T-cell (primary cell): ENCODE measurements at places on chromosomes 12 and 14. TPM values are rescaled to one million over a fixed set of nuclear protein-coding genes. Genes with fewer than 3 reads are reported as not detected.

DNA sequence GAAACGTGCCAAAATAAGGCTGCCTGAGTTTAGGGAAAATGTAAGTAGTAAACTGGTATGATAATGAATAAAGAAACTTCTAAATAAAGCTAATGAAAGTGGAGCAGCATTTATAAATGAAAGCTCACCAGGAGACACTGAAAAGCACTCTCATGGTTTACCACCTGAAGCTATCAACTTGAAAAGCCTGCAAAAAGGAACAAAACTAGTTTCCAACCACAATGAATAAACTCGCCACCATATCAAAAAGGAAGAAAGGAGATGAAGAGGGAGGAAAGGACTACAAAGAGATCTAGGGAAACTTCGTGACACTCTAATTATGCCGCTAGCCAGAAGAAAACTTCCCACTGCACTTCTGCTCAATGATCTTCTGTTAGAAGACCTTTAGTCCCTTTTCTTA is 66.7 kb downstream of the MED13L start:
- no peak for DNase-seq

DNA sequence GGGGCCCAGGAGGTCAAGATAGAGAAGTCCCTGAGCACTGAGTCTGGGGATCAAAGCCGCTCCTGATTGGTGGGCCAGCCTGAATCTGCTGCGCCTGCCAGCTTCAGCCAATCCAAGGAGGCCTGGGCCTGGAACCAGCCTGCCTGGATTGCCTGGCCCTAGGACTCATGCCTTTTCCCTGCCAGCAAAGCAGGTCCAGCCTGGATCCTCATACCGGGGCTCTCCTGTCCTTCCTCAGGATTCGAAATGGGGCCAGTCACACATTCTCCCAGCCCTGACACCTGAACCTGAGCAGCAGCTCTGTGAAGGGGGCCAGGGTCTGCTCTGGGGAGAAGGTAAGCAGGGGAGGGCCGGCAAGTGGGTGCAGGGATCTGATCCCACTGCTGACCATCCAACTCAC is 81.9 kb downstream of the NINJ2 start:
- no peak for DNase-seq

The TEX52 gene
- not detected for total RNA-seq

GRCh38 chr12:121120323-121120722 is 12.4 kb upstream of the P2RX7 start:
- no peak for DNase-seq

DNA sequence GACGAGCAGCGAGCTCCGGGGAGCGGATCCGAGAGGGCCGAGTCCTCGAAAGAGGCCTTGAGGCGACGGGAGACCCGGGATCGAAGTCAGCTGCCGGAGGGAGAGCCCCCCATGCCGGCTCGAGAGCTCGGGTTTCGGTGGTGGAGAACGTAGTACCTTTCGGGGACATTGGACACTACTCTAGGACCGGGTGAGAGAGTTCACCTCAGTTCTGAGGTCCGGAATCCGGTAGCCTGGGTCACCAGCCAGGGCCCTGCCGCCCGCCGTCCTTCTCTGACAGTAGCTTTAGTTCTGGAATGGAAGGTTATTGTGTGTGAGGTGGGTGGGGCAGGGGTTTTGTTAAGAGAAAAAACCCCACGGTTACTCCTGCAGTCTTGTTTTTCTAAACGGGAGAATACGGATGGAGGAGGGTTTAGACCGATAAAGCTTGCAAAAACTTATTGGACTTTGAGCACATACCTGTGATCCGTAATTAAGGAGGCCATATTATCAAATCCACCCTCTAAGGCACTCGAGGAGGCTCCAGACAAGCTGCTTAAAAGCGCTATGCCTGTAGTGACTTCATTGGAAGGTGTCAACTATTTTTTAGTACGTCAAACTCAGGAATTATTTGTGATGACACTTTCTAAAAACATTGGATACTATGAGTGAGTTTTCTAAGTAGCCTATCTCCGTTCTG is 765 bp downstream of the SCYL2 start:
- DNase-seq, result peak; percentile 6

GRCh38 chr14:100155049-100155621 is 4.3 kb downstream of the DEGS2 start:
- DNase-seq, result no peak

The BTBD6 gene
- 43.3 TPM for total RNA-seq

DNA sequence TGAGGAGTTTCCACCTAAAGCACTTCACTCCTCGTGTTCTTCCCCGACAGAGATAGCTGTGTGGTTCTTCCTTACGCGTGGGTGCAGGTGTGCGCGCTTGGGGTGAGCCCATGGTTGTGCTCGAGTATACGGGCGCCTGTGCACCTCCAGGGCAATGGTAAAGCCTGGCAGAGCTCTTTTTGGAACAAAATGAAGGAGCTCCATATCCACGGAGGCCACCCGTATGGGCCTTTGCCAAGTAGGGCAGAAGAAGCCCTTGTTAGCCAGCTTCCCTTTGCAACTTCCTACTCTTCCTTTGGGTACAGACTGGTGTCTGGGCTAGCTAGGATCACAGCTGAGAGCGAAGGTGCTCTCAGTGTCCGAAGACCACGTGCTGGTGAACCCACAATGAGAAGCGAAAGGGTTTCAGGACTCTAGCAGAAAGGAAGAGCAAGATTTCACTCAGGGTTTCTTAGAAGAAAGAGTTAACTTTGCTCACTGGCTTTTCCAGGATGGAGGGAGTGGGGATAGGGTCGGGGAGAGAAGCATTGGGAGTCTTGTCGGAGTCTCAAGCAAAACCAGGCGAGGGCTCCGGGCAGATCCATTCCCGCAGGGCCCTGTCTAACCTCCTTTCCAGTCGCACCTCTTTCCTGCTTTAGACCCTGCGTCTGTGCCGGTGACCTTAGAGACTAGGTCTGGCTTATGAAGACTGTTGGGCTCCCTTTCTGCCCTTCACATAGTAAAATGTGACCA is 960 bp upstream of the LRFN5 start:
- no peak for DNase-seq

DNA sequence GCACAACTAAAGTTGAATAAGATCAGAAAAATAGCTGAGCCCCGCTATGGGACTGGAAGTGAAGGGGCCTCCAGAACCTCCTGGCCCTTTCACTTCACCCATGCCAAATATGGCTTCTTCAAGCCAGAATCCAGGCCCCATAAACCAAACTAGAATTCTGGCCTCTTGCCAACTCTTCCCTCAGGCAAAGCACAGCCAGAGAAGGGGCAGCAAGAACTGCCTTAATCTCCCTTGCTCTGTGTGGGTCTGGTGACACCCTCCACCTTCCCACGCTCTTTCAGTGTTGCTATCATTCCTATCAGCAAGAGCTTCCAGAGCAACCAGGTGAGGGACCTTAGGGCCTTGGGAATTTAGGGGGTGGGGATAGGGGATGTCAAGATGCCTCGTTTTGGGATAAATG is 3.1 kb upstream of the PNMA1 start:
- no peak for DNase-seq

The RPL6 gene
- 1,742 TPM for total RNA-seq

DNA sequence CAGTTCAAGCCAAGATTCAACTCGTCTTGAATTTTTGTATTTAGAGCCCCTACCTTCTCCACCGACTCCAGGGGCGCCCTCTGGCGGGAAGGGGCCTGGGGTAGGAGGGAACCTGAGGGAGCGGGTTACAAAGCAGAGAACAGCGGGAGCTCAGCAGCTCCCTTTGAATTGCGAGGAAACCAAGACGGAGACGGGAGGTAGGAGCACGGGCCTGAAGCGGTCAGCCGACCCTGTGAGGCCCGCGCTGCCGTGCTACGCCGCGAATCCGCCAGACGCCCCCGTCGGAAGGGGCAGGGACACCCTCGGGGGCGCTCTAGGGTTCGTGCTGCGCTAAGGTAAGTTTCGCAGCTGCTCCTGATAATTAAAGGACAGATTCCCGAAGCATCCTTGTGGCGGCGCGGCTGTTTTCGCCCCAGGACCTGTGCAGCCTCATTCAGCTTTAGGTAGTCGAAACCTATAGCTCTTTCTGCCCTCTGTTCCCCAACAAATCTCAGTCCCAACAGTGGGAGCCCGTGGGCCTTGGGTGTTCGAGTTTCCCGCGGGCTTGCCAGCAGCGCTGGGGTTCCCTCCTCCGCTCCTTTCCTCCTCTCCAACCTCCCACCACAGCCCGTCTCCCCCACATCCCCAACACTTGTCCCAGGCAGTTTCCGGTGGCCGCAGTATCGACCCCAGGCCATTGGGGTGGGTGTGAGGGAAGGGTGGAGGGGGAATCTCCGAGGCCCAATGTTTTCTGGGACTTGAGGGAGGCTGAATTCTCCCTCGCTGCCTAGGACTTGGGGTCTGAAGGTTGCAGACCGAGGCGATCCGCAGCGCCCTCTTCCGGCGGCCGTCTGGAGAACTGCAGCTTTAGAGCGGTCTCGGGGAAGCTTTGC is 5.1 kb upstream of the NKX2-1 start:
- DNase-seq, result no peak

DNA sequence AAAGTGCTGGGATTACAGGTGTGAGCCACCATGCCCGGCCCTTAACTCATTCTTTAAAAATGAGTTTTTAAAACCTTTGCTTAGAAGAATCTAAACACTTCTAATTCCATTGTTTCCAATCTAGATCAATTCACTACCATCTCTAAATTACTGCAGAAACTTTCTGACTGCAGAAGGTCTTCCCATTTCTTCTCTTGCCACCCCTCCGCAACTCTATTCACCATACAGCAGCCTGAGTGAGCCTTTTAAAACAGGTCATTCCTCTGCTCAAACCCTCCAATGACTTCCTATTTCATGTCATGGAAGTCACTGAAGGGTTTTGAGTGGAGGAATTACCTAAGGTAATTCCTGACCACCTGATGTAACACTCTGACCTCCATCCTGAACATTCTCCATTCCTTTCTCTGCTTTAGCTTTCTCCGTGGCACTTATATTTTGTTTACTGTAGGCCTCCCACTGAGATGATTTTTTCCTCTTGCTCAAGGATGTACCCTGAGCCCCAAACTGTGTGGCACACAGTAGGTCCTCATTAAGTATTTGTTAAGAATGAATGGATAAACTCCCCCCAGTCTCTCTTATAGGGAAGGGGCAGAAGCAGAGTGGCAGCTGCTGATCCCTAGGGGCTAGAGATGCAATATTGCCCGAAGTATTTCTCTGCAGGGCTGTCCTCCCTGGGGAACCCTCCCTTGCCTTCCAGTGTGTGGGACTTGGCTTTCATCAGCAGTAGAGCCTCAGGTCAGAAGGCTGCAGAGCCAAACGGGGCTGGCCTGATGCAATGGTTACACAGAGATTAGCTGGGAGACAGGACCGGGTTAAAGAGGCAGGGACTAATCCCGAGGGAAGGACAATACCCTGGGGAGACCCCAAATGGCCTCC is 1.2 kb downstream of the DDIT3 start:
- no peak for DNase-seq

GRCh38 chr12:69688021-69688420 is 11.1 kb downstream of the BEST3 start:
- DNase-seq, result no peak

DNA sequence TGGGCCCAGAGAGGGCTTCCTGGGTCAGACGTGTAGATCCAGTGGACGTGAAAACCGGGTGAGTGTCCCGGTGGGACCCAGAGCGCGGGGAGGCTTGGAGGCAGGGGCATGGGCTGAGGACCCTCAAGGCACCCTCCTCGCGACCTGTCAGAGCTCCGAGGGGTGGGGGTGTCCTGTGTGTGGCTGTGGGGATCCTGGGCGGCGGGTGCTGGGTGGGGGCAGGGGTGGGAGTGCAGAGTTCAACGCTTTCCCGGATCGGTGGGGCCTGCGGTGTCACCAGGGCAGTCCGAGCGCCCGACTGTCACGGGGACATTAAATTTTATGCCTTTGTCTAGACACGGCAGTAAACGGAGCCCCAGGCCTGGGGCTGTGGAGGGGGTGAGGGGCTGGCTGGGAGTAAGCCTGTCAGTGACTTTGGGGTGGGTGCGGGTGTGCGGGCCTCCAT is 1.0 kb downstream of the TMEM121 start:
- no peak for DNase-seq

The KRT3 gene
- not detected for total RNA-seq

DNA sequence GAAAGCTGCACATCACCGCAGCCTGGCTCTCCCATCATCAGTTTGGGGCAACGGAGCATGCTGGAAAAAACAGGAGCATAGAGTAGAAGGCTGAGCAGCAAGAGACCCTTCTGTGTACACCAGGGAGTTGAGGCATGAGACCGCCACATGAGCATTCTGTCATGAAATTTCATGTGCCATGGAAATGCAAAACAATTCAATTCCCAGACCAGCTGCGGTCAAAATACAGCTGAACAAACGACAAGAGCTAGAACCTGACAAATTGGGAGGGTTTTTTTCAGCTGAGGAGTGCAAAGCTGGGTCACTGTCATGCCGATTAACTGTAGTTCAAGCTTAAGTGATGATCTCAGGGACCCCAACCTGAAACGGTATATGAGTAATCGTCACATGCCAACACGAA is 37.1 kb downstream of the TMEM30B start:
- DNase-seq, result no peak

The VSIG10 gene
- total RNA-seq, result 3.5 TPM

- DNase-seq, result no peak
Measured at GRCh38 chr14:24240110-24240918, 2.1 kb downstream of the TINF2 start.

DNA sequence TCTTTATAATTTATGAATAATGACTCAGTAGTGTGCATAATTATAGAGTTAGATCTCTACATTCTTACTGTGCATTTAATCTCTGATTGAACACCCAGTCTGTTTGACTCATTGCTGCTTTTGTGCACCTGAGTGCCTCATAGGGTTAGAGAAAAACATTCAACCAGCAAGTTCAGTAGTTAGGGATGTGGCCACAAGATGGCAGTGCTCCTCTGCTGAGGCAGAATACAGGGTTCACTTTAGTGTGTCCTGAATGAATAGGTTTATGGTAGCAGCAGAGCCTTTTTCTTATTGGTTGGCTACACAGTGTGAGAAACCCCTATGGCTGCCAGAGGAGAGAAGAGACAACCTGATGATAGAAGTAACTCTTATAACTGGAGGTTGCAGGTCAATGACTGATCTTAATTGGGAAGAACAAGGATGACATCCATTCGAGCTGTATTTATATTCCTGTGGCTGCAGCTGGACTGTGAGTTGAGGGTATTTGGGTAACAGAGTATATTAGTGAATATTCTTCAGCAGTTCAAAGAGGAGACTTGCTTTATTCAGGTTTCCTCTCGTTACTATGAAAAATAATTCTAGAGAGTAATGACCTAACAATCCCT is 194.9 kb upstream of the OR4E1 start:
- peak; percentile 78 for DNase-seq

DNA sequence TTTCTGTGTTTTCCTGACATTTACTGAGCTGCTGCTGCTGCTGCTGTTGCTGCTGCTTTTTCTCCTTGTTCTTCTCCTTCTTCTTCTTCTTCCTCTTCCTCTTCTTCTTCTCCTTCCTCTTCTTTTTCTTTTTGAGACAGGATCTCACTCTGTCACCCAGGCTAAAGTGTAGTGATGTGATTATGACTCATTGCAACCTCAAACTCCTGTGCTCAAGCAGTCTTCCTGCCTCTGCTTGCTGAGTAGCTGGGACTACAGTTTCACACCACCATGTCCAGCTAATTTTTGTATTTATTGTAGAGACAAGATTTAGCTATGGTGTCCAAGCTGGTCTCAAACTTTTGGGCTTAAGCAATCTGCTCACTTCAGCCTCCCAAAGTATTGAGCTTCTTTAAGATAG is 95.8 kb downstream of the TMTC3 start:
- no peak for DNase-seq

GRCh38 chr12:25187781-25188180 is 7.2 kb downstream of the DNAI7 start:
- DNase-seq, result no peak

GRCh38 chr12:107127482-107128430 is 34.4 kb upstream of the CRY1 start:
- DNase-seq, result no peak

The TMCC3 gene
- total RNA-seq, result 0.30 TPM

The ZNF385A gene
- total RNA-seq, result 1.2 TPM

- DNase-seq, result no peak
Measured at GRCh38 chr12:15854916-15855315, 27.3 kb upstream of the STRAP start.

- DNase-seq, result no peak
Measured at GRCh38 chr12:59650588-59651228, 54.9 kb downstream of the SLC16A7 start.
